PC-3 (cell line): ENCODE measurements at places on chromosomes 1 and 21. TPM values are rescaled to one million over a fixed set of nuclear protein-coding genes. Genes with fewer than 3 reads are reported as not detected.

Gene SH2D5
- total RNA-seq, result 7.1 and 11.2 TPM in 2 replicates

Gene SMIM12
- total RNA-seq, result 47.2 and 53.0 TPM in 2 replicates

Gene CD84
- total RNA-seq, result not detected in 2 replicates

Gene KRTAP15-1
- not detected in 2 replicates for total RNA-seq

Gene IGSF9
- total RNA-seq, result 15.6 and 19.9 TPM in 2 replicates

Gene KCNE1
- total RNA-seq, result 0.58 and 0.69 TPM in 2 replicates

Gene CAMK1G
- total RNA-seq, result not detected in 2 replicates

Gene GBP6
- 0.17 and 0.40 TPM in 2 replicates for total RNA-seq
